ENCODE measurements at places on chromosomes 12 and 14.
A peak's percentile ranks its signal among the peaks of the same experiment; 100 is the strongest.

DNA sequence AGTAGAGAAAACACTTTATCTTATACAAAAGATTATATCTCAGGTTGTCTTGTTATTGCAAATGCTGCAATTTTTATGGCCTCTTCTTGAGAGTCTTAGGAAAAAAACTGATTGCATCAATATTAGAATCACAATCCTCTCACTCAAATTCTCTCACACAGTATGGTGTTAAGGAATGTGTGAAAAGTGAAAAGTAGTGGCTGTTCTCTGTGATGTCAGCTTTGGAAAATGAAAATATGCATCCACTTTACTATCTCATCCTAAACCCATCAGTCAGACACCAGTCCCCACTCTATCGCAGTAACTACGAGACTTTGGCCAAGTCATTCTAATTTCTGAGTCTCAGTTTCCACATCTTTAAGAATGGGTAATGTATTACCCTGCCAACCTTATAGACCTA is 32.6 kb upstream of the NTF3 start:
- DNase-seq, result no peak

- DNase-seq, result peak; percentile 82
These were observed 86.5 kb downstream of the CAND1 start for GRCh38 chr12:67355428-67356379.

GRCh38 chr14:34794941-34795340 is 80.2 kb downstream of the BAZ1A start:
- DNase-seq, result no peak

DNA sequence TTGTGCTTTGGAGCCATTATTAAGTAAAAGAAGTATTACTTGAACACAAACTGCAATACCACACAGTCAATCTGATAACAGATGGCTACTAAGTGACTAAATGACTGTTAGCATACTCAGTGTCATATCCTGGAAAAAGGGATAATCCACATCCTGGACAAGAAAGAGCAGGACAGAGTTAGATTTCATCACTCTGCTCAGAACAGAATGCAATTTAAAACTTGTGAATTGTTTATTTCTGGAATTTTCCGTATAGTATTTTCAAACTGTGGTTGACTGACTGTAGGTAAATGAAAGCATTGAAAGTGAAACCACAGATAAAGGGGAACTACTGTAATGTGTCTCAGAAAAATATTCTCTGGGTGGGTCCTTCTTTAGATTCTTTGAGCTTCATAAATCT is 458.8 kb downstream of the TMEM117 start:
- DNase-seq, result no peak

DNA sequence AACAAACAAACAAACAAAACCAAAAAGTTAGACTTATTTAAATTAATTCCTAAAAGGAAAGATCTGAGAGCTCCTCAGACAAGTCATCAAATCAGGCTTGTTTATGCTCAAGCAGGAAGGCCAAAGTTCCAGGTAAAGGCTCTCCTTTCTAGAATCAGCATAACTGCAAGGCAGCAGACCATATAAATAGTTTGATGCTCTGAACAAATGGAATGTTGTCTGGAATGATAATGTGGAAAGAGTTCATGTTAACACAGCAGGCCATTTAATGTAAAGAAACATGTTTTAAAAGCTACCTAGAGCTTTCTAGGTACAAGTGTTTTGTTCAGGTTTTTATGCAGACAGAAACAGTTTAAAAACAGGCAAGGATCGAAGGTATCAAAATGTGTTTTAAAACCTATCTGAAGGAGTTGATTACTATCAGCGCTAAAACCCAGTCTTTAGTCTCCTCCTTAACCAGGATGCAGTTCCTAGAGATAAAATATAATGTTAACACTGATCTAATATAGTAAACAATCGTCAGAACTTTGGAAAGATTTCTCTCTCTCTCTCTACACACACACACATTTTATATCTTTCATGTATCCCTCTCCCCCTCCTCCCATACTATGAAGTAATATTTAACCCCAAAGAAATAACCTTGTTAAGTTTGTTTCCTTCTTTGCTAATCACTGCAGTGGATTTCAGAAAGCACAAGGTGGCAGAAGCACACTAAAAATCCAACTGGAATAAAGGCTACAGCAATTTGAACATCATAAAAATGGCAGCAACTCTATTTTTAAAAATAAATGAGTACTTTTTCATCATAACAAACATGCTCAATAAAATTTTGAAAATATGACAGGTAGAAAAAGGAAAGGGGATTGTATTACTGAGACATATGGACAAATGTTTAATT is 135.5 kb downstream of the PAWR start:
- no peak for DNase-seq

- no peak for DNase-seq
These were observed 82.5 kb downstream of the MAP3K9 start for GRCh38 chr14:70726651-70727375.

DNA sequence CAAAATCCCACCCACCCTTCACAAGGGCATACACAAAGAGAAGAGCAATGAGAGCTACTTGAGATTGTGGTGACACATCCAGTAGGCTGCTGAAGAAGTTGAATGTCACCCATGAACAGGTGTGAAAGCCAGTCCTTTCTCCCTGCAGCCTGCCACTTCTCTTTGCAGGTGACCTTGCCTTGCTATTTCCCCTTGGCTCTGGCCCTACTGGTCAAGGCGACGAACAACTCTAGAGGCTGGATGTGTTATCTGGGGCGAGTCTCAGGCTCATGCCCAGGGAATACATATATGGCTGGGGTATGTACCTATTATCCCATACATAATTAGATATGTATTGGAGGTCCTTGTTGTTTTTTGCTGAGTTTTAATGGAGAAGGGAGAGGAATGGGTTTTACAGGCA is 70.2 kb upstream of the EGLN3 start:
- DNase-seq, result peak; percentile 95

- no peak for DNase-seq
These were observed 269.9 kb downstream of the DUSP6 start for GRCh38 chr12:89082370-89082753.

DNA sequence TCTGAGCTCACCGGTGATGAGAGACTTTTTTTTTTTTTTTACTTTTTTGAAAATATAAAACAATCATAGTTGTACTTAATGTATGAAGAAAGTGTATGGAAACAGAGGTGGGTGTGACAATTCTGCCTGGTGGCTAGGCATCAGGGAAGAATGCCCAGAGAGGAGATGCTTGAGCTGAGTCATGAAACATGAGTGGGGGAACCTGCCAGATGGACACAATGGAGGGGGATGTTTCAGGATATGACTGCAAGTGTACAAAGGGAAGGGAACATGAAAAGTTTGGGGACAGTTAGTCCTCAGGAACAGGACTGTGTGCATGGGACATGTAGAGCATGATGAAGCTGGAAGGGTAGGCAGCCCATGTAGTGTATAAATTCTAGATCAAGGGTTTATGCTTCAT is 274.2 kb upstream of the E2F7 start:
- no peak for DNase-seq

- no peak for DNase-seq
These were observed 79.9 kb downstream of the PHLDA1 start for GRCh38 chr12:75951399-75952278.

DNA sequence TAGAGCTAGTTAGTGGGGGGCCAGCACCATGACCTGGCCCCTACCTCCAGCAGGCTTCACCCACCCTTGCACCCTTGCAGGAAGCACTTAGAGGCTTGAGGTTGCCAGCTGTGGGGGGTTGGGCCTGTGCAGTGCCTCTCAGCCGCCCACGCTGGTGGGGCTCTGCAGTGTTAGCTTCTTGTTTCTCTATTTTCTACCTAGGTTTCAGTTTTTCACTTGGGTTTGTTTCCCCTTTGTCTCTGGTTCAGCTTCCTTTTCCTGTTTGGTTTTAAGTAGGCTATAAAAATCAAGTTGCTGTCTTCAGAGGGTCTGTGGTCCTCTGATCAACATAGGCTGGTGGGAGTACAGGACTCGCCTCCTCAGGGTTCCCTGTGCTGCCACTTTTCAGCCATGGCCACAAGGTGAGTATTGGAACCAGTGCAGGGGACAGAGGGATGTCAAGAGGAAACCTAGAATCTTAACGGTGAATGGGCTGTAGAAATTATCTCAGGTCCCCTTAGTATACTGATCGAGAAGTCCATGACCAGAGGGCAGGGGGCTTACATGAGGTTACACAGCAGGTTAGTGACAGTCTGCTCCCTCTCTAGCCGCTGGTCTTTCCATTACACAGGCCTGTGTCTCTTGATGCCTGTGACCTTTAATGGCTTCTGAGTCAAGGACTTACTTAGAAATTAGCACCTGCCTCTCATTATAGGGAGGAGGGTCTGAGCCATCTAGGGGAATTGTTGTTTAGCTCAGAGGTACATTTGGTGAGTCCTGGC is at the start of gene EVL:
Gene EVL, plus strand, starts transcription at position 312 of the 761 bp plus-strand sequence. Its CDS starts 79 bp downstream, at position 391.
- DNase-seq, result no peak
